ENCODE measurements at places on chromosomes 2 and 18.

- DNase-seq: no peak
These were observed 154.1 kb upstream of the MMADHC start for GRCh38 chr2:149741646-149742045.

DNA sequence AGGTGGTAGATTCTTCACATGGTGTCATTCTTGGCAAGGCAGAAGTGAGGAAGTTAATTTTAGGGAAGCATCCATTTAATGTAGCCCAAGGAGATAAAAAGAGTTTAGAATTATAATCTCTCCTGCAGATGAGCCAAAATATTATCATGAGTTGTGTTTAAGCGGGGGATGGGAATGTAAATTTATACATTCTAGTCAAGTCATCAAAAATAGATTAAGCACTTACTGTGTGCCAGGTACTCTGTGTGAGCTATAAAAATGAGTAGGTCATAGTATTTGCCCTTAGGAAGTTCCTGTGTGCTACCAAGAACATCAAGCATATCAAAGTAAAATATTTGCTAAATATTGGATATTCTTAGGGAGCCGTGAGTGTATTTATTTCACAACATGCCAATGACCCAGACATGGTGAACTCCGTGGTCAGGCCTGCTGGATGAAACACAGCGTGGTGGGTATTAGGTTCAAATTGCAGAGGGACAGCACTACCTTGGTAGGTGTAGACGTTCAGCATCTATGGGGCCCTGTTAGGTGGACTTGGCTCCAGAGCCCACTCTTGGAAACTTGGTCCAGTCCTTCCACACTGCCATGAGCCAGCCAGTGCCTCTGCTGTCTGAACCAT lies 37.4 kb downstream of the MEIS1 start:
- no peak for DNase-seq

- no peak for DNase-seq
These were observed 435.6 kb upstream of the GYPC start for GRCh38 chr2:126220331-126220730.

DNA sequence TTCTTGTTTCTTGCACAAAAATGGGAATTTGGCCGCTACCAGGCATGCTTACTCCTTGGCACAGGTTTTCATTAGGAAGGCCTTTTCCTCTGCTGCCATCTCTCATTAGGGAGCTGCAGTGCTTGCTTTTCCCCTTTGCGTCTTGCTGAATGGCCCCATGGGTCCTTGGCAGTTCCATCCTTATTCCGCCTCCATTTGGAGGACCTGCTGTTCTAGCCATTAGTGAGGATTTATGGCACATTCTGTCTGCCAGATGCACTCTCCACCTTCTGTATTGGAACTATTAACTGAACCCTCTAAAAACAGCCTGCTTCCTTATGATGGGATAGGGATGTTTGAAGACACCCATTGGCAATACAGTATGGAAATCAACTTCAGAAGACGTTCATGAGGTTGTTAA lies 103.5 kb upstream of the NOSTRIN start:
- DNase-seq: no peak

GRCh38 chr2:178306352-178307073 lies 112.2 kb downstream of the OSBPL6 start:
- DNase-seq: no peak

- DNase-seq: no peak
These were observed 737 bp upstream of the MAPK4 start for GRCh38 chr18:50558948-50559751.

DNA sequence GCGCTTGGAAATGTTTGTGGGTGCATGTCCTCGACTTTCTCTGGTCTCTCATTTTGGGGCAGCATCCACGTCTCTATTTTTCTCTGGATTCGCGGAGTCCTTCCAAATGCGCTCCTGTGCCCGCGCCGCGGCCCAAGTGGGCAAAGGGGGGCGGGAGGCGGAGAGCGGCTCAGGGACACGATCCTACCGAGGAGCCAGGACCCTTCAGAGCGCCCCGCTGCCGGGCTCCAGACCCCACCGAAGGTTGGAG lies 990 bp downstream of the EPAS1 start:
- no peak for DNase-seq
